ENCODE measurements at places on chromosomes 4 and X. TPM values are rescaled to one million over a fixed set of nuclear protein-coding genes. Genes with fewer than 3 reads are reported as not detected.

DNA sequence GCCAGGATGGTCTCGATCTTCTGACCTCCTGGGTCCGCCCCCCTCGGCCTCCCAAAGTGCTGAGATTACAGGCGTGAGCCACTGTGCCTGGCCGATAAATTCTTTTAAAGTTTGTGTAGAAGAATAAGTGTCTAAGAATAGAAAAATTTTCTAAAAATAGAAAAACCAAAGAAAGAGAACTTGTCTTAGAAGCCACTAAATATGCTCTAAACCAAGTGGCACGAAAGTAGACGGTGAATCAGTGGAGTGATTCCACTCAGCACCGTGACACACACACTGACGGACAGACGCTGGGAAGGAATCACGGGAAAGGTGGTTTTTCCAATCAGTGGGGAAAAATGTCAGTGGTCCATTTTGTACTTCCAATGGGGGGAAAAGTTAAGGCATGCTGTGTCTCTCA, 72.7 kb upstream of the PSAPL1 start:
- no peak for DNase-seq
- no peaks in the 10 kb centered on the region for H3K36me3 ChIP-seq
- H3K27me3 ChIP-seq, result peaks cover 6% of the 10 kb centered on the region
- no peak overlapping the region for H3K4me3 ChIP-seq
- H3K4me1 ChIP-seq, result no peaks in the 10 kb centered on the region
- no peak overlapping the region for H3K27ac ChIP-seq

PCDH18 gene
- 7.9 TPM for total RNA-seq

DNA sequence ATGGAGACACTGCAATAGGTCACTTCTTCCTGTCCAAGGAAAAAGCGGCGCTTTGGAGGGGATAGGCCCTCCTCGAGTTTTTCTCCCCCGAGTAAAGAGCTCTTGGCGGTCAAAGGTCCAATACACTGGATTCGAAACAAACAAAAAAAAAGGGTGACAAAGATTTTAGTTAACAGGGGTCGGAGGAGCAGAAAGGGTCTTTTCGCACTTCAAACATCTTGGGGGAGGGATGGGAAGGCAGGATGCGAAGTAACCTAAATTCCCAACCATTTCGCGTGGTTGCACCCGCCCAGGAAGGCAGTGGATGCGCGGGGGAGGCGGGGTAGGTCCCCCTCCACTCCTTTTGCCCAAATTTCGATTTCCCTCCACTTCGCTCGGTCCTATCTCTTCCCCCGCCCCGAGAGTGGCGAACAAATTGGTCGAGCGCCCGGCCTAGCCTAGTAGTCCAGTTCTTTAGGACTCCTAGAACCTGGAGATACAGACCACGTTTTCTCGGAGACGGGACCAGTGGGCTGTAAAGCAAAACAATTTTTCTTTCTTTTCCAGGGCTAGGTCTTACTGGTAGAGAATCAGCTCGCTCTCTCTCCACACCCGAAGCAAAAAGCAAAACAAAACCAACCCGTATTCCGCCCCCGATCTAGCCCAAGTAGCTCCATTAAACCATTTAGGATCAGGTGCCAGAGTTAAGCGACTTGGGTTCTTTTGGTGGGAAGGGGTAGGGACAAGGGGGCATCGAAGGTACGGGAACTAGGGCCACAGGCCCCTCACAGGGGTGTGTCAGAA, 2.0 kb upstream of the STAG2 start:
- peaks cover 3% of the 10 kb centered on the region for H3K4me1 ChIP-seq
- H3K36me3 ChIP-seq, result no peaks in the 10 kb centered on the region

GRCh38 chr4:39415678-39416283, 9.1 kb downstream of the KLB start:
- H3K27me3 ChIP-seq, result no peaks in the 10 kb centered on the region
- peaks cover 71% of the 10 kb centered on the region for H3K4me1 ChIP-seq
- H3K36me3 ChIP-seq, result no peaks in the 10 kb centered on the region

- H3K27me3 ChIP-seq, result no peaks in the 10 kb centered on the region
- DNase-seq, result no peak
- no peaks in the 10 kb centered on the region for H3K4me1 ChIP-seq
- H3K36me3 ChIP-seq, result no peaks in the 10 kb centered on the region
- H3K4me3 ChIP-seq, result no peak overlapping the region
- no peak overlapping the region for H3K27ac ChIP-seq
Observed at GRCh38 chr4:137090951-137091350, 441.3 kb downstream of the PCDH18 start.

- DNase-seq, result no peak
- H3K27me3 ChIP-seq, result no peaks in the 10 kb centered on the region
- no peak overlapping the region for H3K4me3 ChIP-seq
- peaks cover 11% of the 10 kb centered on the region for H3K4me1 ChIP-seq
- peak overlapping the region; percentile 10 for H3K27ac ChIP-seq
Observed at GRCh38 chr4:6855692-6856297, 53.8 kb upstream of the TBC1D14 start.

TMPRSS11D gene
- total RNA-seq, result not detected

GRCh38 chr4:30839583-30840520, 119.7 kb downstream of the PCDH7 start:
- H3K27me3 ChIP-seq, result no peaks in the 10 kb centered on the region
- no peak for DNase-seq
- H3K27ac ChIP-seq, result no peak overlapping the region
- no peaks in the 10 kb centered on the region for H3K4me1 ChIP-seq
- no peaks in the 10 kb centered on the region for H3K36me3 ChIP-seq

- H3K4me1 ChIP-seq, result peaks cover 19% of the 10 kb centered on the region
- H3K27me3 ChIP-seq, result no peaks in the 10 kb centered on the region
- H3K4me3 ChIP-seq, result no peak overlapping the region
- peak; percentile 60 for DNase-seq
- H3K36me3 ChIP-seq, result no peaks in the 10 kb centered on the region
Observed at GRCh38 chr4:140071806-140072205, 82.2 kb downstream of the MAML3 start.

GLRB gene
- 3.0 TPM for total RNA-seq

DNA sequence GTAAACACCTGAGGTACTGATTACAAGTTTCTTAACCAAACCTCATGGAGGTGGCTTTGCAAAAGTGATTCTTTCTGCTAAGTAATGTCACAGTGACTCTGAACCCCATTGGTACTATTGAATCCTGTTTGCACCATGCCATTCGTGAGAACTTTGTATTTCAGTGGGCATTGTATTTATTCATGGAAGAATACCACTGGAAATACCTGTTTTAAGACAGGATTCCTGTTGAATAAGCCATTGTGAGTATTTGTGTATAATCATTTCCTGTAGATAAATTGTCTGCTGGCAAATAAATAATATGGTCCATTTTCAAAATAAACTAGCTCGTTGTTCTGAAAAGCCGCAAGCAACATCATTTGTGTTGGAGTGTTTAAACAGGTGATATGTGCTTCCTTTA, 136.4 kb upstream of the GUCY1A1 start:
- no peak for DNase-seq
- H3K4me3 ChIP-seq, result no peak overlapping the region
- H3K36me3 ChIP-seq, result no peaks in the 10 kb centered on the region
- peaks cover 8% of the 10 kb centered on the region for H3K4me1 ChIP-seq

PRAF2 gene
- 10.9 TPM for total RNA-seq

PABPC4L gene
- total RNA-seq, result 0.33 TPM

GRCh38 chr4:158002173-158002572, 170.7 kb downstream of the GASK1B start:
- DNase-seq, result no peak
- no peak overlapping the region for H3K27ac ChIP-seq
- H3K36me3 ChIP-seq, result no peaks in the 10 kb centered on the region
- H3K4me3 ChIP-seq, result no peak overlapping the region
- H3K4me1 ChIP-seq, result peaks cover 4% of the 10 kb centered on the region

GRCh38 chr4:141810038-141810711, 173.8 kb downstream of the IL15 start:
- no peaks in the 10 kb centered on the region for H3K27me3 ChIP-seq
- H3K27ac ChIP-seq, result no peak overlapping the region
- no peak overlapping the region for H3K4me3 ChIP-seq
- DNase-seq, result no peak
- H3K36me3 ChIP-seq, result no peaks in the 10 kb centered on the region
- H3K4me1 ChIP-seq, result no peaks in the 10 kb centered on the region

Data from body of pancreas (tissue), 4 donors.